ENCODE measurements at places on chromosomes 6 and 20.
A peak's percentile ranks its signal among the peaks of the same experiment; 100 is the strongest.

GRCh38 chr6:134310817-134311216 lies 7.1 kb downstream of the SGK1 start:
- no peak for DNase-seq

GRCh38 chr6:130515306-130515705 lies 149.5 kb downstream of the TMEM200A start:
- no peak for DNase-seq

GRCh38 chr6:123089226-123089625 lies 93.2 kb downstream of the CLVS2 start:
- peak; percentile 18 for DNase-seq

GRCh38 chr6:144155529-144155928 lies 5.2 kb downstream of the STX11 start:
- DNase-seq, result no peak

DNA sequence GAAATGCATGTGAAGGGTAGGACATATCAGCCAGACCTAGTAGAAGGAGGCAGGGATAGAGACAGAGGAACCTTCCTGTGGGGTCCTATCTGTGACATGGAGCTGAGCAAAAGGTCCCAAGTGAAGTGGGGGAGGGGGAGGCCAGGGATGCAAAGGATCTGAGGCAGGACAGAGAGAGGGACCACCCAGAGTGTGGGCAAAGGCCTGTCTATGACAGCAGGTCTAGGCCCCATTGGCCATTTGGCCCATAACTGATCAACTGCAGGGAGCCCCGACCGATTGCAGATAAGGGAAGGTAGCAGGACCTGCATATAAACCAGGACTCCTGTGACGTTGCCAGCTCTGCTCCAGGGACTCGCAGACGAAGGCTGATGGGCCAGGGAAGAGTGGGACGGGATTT lies 49.6 kb upstream of the SYNDIG1 start:
- DNase-seq, result no peak

- no peak for DNase-seq
Measured at GRCh38 chr6:56096946-56097621, 150.3 kb downstream of the COL21A1 start.

- DNase-seq, result peak; percentile 37
Measured at GRCh38 chr20:23782366-23782983, 31.7 kb upstream of the CST1 start.

DNA sequence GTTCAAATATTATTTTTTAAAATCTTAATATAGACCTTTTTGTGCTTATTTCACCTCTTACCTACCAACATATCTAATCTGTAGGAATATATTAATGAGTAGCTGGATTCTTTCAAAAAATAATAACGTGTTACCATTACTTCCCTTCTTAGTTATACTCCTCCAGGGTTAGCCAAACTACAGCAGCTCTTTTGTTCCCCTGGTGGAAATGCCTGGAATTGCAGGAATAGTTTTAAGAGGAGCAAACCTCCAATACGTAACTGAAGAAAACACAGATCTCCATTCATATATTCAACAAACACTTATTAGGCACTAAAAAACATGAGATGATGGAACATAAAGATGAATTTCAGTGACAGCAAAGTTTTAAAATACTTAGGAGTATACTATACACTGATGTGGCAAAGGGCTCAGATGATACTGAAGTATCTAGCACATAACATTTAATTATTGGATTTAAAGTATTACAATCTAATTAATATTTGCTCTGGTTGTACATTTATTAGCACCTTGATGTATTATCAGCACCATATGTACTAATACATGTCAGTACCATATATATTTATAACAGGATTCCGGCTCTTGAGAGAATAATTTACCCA lies 78.3 kb downstream of the TBX18 start:
- peak; percentile 39 for DNase-seq

DNA sequence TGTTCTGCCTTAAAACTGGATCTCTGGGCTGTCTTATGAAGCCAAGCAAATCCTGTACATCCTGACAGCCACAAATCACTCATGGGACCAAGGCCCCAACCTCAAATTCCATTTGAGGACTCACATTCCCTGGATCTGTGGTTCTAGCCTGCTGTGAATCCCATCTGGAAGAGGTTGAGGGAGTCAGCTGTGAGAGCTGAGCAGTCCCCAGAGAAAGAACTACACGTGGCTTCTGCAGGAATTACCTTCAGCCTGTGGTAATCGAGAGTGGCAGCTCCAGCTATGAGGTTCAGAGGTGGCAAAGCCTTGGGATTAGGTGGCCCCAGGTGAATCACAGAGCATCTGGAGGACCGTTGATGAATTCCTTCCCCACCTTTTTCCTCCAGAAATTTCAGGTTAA lies 245.2 kb downstream of the SLC24A3 start:
- no peak for DNase-seq

GRCh38 chr20:14333721-14334120 lies 3.7 kb downstream of the FLRT3 start:
- DNase-seq, result no peak

DNA sequence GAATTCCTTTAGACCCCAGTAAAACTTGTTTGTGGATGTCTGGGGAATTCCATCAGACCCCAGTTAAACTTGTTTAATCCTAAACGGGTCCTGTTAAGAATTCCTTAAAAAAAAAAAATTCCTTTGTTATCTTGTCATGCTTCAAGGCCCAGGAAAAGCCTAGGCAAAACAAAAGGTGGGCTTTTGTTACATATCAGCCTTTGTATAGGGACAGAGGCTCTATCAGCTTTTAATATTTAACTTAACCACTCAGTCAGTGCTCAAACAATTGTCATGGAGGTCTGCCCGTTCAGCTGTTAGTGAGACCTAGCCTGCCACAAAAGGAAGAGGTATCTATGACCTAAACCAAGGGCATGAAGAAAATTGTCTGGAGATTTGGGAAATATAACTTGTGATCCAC lies 53.1 kb downstream of the SLC22A1 start:
- no peak for DNase-seq

- peak; percentile 42 for DNase-seq
Measured at GRCh38 chr6:5657684-5658430, 348.9 kb downstream of the NRN1 start.

DNA sequence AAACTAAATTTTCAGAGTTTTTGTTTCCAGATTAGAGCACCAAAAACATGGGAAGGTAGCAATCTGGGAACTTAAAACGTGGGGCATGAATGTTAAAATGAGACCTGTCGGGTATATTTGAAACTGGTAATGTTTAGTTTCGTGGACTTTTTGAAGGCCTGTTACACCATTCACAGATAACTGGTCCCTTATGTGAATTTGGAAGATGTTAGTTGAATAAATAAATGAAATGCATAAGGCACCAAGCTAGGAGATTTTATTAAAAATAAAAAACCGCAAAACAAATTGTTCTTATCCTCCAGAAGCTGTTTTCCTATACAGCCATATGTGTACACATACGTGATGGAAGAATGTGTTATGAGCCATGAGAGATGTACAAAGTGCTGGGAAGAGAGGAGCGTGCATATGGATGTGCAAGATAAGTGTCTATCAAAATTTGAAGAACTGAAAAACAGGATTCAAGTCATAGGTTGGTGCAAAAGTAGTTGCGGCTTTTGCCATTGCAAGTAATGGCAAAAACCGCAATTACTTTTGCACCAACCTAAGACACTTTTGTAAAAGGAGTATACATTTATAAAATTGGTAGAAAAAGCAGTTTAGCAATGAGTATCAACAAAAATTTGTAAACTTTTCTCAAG lies 700 bp upstream of the MCUR1 start:
- DNase-seq, result no peak

GRCh38 chr6:169028343-169028742 lies 225.3 kb downstream of the THBS2 start:
- no peak for DNase-seq

GRCh38 chr20:1144401-1145172 lies 26.2 kb downstream of the PSMF1 start:
- no peak for DNase-seq

- DNase-seq, result no peak
Measured at GRCh38 chr20:39518654-39519053, 556.5 kb downstream of the DHX35 start.

DNA sequence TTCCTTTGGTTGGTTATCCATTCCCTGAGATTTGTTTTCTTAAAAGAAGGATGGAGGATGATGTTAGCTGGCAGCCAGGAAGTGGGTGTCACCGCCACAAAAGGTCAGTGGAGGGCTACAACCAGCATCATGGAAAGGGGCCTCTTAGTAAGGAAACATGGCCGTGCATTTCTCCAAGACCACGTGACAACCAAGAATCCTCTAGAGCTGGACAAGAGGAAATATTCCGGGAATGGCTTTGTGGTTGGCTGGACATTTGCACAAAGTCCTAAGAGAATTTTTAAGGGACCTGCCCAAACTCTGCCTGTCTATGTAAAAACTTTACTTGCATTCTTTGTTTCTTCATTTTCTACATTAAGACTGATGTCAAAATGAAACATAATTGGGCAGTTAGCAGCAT lies 399.9 kb upstream of the MARCKS start:
- DNase-seq, result peak; percentile 86

- DNase-seq, result no peak
Measured at GRCh38 chr6:108712946-108713345, 135.3 kb upstream of the ARMC2 start.

- DNase-seq, result no peak
Measured at GRCh38 chr6:157785636-157786035, 37.4 kb upstream of the SNX9 start.

DNA sequence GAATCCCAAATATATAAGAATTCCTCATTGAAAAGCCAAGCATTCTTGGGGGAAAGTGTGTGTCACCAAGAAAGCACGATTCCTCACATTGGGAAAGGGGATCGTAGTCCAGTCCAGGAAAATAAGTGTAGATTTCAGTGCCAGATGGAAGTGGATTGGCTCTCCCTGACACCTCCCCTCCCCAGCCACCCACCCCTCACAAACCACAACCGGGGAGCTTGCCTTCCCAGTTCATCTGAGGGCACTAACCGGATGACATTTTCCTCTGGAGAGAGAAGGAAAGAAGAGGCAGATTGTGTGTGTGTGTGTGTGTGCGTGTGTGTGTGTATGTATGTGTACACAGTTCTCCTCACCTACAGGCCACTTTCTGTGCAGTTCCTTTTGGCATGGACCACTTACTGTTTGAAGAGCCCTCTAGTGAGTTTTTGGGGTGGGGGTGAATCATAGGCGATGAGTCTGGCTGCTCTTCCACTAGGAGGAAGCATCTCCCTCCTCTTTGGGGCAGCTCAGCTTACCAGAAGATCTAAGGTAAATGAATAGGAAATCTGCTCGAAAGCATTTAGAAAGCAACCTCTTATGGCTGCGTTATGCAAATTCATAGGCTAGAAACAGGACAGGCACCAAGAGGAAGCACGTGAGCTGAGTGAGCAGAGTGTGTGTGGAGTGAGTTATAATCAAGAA lies 20.8 kb downstream of the DAAM2 start:
- DNase-seq, result peak; percentile 7

DNA sequence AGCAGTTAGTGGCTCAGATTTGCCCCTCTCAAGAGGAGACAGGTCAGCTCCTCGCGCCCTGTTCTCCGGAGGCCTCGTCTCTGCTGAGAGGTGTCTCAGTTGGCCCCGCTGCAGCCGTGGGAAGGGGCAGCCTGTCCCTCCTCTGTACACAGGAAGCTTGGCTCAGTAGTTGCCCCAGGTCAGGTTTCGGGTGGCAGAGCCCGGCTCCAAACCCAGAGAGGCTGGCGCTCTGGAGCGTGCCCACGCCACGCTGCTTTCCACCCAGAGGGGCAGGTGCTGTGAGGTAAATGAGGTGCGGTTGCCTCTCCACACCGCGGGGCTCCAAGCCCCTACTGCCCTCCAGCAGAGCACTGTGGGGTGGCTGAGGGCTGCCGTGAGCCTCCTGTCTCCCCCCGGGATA lies 16.0 kb downstream of the DYNLT1 start:
- no peak for DNase-seq

DNA sequence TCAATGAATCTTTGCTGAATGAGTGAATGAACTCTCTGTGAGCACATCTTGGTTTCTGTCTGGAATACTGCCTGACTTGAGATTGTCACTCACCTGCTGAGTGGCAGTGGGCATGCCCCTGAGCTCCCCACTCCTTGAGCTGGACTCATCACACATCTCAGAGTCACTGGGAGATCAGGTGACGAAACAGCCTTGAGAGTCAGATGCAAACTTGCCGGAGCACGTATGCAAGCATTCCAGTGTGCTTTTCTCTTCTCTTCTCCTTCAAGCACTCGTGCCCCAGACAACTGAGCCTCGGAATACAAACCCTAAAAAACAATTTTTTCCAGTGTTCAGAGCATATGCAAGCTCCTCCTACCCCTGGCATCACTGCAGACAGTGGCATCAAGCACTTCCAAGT lies 9.4 kb upstream of the BMP7 start:
- DNase-seq, result no peak

DNA sequence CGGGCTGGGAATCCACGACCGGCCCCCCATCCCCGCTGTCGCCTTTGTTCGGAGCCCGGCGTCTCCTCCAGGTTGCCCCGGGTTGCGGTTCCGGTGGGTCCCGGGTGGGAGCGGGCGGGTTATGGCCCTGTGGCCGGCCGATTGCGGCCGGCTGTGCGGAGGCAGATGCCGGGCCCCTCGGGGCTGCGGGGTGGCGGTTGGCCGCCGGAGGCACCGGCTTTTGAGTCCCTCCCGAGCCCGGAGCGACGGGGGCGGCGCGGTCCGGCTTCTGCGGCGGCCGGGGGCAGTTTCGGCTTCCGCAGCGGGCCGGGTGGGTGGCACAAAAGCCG lies 431 bp downstream of the LOC128125822 start:
- DNase-seq, result no peak

DNA sequence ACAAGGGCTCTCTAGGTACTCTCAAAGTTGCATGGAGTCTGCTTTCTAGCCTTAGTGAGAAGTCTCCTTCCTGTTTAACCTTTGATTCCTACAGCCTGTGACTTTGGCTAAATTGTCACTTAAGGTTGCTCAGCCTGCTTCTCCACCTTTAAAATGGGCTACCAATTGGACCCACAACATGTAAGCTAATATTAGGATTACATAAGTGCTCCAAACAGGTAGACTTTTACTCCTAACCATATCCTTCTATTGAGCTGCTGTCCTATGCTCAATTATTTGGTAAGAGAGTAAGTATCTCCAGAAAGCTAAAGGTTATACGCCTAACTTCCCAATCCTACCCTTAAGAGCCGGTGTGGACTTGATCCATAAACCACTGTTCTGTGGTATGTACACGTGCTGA lies 2.9 kb downstream of the PCNA start:
- no peak for DNase-seq

- peak; percentile 81 for DNase-seq
Measured at GRCh38 chr6:75934643-75935472, 137.6 kb downstream of the IMPG1 start.

GRCh38 chr6:34459899-34460593 lies 5.8 kb upstream of the PACSIN1 start:
- peak; percentile 64 for DNase-seq

DNA sequence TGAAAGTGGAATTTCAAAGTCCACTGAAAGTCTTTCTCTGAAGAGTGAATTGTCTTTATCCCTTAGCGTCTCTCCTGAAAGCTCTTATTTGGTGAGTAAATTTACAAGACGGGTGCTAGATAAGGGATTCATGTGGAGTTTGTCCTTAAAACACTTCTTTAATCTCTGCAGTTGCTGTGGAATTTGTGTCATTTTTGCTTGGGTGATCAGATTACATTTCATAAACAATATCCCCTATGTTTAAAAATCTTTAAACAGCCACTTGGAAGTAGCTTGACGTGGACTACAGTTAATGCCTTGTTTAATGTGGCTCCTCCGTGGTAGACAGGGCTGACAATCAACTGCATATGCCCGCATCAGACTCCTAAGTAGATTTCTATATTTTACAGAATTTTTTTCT lies 175.4 kb upstream of the ZNF217 start:
- peak; percentile 60 for DNase-seq
